ENCODE measurements at places on chromosomes 7 and 10.

DNA sequence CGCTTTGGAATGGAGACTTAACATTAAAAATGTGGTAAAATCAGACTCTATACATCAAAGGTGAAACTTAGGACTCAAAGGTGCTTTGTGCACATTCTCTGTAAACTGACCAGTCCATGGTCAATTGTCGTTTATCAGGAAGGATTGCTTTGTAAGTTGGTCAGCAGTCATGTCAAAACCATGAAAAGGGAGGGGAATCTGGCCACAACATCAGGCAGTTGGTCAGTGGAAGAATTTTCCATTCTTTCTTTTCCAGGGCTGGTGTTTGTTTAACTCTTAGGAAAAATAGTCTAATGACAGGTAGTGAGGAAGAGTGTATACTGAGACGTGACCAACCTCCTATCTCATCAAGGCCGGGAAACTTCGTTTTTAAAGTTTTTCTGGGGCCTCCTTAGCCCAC, 226.5 kb downstream of the ADK start:
- DNase-seq, result no peak

DNA sequence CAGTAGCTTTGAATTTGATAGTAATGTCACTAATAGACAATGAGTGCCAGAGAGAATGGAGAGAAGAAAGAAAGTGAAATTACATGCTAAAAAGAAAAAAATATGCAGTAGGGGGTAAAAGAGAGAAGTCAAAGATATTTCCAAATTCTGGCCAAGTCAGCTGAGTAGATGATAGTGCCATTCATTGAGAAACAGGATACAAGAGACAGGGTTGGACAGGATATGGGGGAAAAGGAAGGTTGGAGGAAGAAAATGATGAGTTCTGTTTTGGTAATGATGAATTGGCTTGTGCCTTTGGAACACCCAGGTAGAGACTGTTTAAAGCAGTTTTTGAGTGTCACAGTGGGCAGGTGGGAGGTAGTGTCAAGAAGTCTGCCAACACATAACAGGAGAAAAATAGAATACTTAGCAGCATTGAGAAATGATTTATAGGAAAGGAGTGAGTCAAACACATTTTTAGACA, 78.3 kb downstream of the LRRC17 start:
- DNase-seq, result no peak

DNA sequence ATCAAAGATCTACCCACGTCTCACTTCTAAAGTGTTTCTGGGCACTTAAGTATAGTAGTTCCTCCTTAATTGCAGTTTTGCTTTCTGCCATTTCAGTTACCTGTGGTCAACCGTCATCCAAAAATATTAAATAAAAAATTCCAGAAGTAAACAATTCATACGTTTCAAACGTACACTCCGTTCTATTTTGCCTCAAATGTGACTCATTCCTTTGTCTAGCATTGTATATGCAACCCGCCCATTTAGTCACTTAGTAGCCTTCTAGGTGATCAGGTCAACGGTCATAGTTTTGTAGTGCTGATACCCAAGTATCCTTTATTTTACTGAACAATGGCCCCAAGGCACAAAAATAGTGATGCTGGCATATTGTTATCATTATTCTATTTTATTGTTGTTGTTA, 33.8 kb downstream of the HGF start:
- no peak for DNase-seq

GRCh38 chr7:12570534-12571461, at the start of gene SCIN:
Gene SCIN (plus strand): TSS chr7:12570720. CDS start chr7:12570787, 67 bp downstream.
- no peak for DNase-seq

- DNase-seq, result no peak
These were observed at the start of gene TMEM229A for GRCh38 chr7:124032369-124033094. Gene TMEM229A (minus strand): TSS chr7:124033067. CDS start chr7:124033003, 64 bp downstream.

GRCh38 chr7:68364886-68365625, 1233.2 kb upstream of the AUTS2 start:
- DNase-seq, result no peak

GRCh38 chr7:133859231-133859630, 267.9 kb upstream of the LRGUK start:
- DNase-seq, result peak; percentile 26

DNA sequence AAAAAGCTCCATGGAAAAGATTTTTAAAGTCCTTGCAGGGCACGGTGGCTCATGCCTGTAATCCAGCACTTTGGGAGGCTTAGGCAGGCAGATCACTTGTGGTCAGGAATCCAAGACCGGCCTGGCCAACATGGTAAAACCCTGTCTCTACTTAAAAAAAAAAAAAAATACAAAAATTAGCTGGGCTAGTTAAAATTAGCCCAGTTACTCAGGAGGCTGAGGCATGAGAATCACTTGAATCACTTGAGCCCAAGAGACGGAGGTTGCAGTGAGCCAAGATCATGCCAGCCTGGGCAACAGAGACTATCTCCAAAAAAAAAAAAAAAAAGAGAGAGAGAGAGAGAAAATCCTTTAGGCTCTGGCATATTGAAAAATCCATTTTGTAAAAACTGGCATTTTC, 61.9 kb downstream of the CCDC6 start:
- no peak for DNase-seq

GRCh38 chr10:97012470-97012869, 173.3 kb downstream of the SLIT1 start:
- no peak for DNase-seq

DNA sequence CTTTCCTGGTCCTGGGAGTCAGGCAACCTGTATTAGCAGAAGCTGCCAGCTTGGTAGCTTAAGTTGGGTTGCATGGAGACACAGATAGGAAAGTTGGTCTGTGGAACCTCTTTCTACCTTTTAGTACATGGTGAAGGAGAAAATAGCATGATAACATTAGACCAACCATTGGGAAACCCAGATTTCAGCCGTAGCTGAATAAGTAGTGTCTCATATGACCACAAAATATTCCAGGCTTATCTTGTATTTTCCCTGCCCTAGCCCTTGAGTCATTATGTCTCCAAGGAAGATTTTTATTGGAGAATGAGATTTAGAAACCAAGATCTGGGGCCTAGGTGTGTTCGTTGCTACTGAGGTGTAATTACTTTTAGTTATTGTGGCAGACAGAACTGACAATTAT, 67.2 kb downstream of the CCSER2 start:
- no peak for DNase-seq

- DNase-seq, result no peak
These were observed 34.8 kb downstream of the DNAJB9 start for GRCh38 chr7:108604307-108605077.

GRCh38 chr7:133570321-133570720, 317.4 kb downstream of the EXOC4 start:
- no peak for DNase-seq

GRCh38 chr7:55439627-55440026, 74.5 kb downstream of the LANCL2 start:
- DNase-seq, result peak; percentile 59

DNA sequence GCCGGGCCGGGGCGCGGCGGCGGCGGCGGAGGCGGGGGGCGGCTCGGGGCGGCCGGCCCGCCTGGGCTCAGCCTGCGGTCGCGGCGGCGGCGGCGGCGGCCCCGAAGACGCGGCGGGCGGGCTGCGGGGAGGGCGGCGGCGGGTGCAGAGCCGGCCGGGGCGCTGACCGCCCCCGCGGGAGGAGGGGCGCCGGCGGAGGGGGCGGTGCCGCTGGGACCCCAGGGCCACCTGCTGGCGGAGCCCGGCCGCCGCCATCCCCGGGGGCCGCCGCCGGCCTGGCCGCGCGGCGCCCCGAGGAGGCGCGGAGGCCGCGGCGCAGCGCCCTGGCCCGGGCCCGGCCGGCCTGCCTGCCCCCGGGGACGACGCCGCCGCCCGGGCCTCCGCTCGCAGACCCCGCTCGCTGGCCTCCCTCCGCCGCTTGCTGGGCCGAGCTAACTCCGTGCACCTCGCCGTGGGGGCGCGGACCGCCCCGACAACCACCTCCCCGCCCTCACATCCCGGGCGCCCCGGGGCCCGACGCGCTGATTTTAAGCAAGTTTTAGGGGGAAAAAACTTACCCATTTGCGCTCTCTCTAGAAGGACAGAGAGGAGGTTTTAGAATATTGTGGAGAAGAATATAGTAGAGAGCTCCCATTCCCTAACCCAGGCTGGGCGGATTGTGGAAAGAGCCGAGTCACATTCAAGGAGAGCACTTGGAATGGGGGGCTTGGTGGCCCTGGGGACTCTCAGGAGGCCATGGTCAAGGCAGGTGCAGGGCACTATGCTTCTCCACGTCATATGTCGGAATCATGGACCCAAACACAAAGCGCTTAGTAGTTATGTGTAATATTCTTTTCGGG, at the start of gene BEND7:
TSS of gene BEND7 (minus strand) at position 140 of the 839 bp plus-strand sequence. CDS start 481 bp downstream, outside the sequence.
- DNase-seq, result no peak

GRCh38 chr7:19871102-19871501, 97.7 kb upstream of the TMEM196 start:
- DNase-seq, result no peak

DNA sequence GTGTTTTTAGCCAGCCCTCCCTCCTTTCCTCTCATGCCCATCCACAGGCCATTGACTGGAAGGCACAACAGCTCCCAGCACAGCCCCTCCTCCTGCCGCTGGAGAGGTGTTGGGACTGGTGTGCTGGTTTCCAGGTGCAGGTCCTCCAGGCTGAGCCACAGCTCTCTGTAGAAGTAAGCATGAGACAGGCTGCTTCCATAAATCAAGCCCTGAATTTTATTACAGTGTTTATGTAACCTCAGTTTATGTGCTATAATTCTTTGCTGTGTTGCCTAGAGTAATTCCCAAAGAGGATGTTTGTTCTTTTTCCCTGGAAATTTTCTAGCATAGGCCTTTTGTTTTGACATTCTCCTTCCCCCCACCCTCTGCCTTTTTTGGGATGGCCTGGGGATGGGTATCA, 445.8 kb downstream of the AUTS2 start:
- DNase-seq, result no peak

GRCh38 chr7:16923019-16923418, 41.2 kb upstream of the AGR3 start:
- no peak for DNase-seq

DNA sequence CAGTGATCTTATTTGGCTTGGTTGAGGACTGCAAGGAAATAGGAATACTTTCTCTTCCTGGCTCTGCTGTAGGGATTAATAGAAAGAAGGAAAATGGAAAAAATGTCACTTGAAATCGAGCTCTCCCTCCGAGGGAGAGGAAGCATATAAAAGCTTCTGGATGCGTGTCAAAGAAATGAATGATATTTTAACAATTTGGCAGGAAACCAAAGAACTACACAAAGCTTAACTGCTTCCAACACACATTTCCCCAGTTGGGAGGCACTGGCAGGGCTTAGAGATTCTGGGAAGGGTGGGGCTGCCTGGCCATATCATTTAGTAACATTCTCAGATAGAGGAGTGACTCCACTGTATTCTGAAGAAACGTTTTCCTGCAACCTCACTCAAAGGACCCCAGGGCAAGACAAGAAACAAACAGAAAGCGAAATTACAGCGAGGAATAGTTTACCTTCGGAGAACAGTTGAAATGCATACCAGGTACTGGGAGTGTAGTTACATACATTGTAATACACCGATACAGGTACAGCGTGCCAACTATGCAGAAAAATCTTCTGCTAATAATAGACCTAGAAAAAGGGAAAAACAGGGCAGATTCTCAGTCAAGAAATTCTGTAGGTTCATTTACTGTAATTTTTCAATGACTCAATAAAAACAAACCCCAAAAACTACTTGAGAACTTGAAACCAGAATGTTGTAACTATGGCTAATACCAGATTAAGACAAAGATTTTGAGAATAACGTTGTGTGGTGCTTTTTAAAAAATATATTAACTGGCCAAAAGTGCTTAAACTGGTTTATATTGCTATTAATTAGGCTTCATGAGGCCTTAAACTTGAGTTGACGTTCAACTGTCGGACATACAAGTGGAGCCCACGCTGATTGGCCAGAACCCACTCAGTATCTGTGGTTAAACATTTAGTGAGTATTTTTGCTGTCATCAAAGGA, 75.7 kb upstream of the ASAH2 start:
- no peak for DNase-seq

DNA sequence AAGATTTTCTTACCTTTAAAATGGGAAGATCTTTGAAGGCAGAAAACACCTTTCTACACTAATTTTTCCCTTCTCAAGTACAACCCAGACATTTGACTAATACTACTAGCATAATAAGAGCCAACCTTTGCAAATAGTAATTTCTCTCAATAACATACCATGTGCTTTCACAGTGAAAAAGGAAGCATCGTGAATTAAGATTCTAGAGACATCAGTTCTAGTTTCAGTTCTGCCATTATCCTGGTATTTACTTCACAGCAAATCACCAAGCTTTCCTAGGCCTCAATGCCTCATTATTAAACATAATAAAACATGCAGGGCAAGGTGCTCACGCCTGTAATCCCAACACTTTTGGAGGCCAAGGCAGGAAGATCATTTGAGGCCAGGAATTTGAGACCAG, 24.9 kb downstream of the GSAP start:
- DNase-seq, result no peak

DNA sequence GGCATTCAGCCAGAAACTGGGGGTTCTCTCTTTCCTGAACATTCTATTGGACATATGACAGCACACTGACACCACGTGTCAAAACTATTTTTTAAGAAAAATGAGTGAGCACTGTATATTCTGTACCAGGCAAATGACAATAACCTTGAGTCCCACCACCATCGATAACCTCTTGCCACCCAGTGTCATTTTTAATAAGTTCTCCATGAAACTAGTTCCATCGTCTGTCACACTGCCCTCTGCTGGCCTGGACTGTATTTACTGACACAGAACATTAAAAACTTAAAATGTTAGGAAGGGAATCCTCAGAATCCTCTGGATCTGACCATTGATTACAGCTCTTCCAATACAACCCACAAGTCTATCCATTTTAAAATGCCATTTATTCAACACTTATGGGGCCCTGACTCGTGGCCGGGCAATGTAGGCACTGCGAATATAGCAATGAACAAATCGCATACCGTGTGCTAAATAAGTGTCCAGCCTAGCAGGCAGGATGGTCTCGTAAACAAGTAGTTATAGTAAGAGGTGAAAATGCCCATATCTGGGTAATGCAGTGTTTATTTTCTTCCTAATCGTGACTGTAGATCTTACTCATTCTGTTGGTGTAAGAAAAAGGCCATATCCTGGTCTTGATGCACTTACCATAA, 35.9 kb upstream of the CACNB2 start:
- peak; percentile 43 for DNase-seq

DNA sequence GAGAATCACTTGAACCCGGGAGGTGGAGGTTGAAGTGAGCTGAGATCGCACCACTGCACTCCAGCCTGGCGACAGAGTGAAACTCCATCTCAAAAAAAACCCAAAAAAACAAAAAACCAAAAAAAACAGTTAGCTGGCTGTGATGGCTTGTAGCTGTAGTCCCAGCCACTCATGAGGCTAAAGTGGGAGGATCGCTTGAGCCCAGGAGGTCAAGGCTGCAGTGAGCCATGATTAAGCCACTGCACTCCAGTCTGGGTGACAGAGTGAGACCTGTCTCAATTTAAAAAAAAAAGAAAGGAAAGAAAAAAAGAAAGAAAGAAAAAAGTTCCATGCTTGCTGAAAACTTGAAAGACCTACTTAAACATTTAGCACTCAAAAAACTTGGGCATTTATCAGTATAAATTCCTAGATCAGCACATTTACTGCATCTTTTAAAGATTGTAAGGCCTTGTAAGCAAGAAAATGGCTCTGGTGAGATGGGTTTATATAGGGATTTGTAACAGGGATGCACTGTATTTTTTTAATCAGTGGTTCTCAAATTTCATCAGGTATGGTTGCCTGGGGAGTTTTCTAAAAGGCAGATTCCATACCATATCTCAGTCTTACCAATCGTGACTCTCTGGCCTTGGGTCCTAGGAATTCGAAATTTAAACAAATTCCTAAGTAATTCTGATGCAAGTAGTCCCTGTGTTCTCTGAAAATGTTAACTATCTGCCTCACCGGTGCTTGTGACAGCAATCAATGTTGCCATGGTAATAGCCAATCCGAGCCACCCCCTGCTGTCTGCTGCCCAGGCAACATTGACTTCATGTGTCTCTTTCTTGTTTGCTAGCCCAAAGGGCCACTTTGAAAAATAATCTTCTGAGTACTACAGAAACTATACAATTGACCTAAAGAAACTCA, 11.5 kb upstream of the NT5C2 start:
- no peak for DNase-seq

GRCh38 chr7:77442636-77443035, 26.5 kb upstream of the GSAP start:
- no peak for DNase-seq

All from Jurkat, Clone E6-1 (cell line).